ENCODE measurements at places on chromosomes 1 and 21.

GRCh38 chr1:168172250-168172915 is 6.4 kb upstream of the TIPRL start:
- DNase-seq = no peak

DNA sequence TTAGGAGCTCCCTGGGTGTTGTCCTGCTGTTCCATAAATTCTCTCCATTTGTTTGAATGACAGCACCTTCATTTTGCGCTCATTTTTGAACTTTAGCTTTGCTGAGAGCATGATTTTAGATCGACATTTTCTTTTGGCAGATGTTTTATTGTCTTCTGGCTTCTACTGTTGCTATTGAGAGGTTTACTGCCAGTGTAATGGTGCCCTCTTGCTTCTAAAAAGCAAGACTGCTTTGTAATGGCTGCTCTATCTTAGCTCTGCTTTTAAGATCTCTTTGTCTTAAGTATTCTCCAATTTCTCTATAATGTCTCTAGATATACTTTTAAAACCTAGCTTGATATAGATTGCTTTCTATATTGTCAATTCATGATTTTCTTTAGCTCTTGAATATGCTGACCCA is 27.8 kb downstream of the THEM4 start:
- DNase-seq = no peak

- DNase-seq = no peak
Measured at GRCh38 chr1:207317561-207317960, 3.9 kb upstream of the CD55 start.

- no peak for DNase-seq
Measured at GRCh38 chr1:192059407-192059806, 98.9 kb upstream of the RGS18 start.

- no peak for DNase-seq
Measured at GRCh38 chr1:239237912-239238311, 148.5 kb upstream of the CHRM3 start.

Measured in stimulated activated CD8-positive, alpha-beta memory T cell treated with anti-CD3 and anti-CD28 coated beads, Interleukin-7, amount 100 ng/mL, for 1 hour (primary cell).